ENCODE measurements at places on chromosomes 11 and 22.

DNA sequence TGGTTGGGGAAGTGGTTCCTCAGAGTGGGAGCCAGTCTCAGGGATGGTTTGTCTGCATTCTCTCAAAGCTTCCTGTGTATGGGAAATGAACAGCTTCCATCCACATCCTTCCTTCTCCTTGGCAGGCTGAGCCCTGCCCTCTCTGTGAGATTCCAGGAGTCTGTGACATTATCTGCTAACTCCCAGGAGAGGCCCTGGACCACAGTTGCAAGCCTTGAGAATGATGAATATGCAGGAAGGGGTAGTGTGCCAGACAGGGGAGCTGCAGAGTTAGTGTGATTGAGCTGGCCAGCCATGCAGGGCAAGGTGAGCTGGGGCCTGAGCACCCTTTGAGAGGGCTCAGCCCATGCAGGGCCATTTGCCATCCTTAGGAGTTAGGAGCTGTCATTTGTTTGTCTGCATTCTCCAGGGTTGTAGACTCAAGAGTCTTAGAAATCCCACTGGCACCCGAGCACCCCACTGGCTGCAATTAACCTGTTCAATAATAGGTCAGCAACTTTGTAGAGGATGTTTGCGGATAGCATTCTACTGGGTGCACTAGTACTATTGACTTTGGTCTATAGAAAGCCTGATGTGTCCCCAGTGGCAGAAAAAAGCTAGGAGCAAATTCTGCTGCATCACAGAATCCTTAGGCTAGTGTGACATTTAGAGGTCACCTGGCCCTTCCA lies 299.0 kb upstream of the CADM1 start:
- DNase-seq: no peak

- no peak for DNase-seq
Measured at GRCh38 chr11:66479394-66480116, 679 bp upstream of the DPP3 start.

- DNase-seq: peak; percentile 52
Measured at GRCh38 chr11:107799218-107799859, 59.2 kb downstream of the SLC35F2 start.

GRCh38 chr22:44328326-44328725 lies 15.6 kb upstream of the SHISAL1 start:
- no peak for DNase-seq

DNA sequence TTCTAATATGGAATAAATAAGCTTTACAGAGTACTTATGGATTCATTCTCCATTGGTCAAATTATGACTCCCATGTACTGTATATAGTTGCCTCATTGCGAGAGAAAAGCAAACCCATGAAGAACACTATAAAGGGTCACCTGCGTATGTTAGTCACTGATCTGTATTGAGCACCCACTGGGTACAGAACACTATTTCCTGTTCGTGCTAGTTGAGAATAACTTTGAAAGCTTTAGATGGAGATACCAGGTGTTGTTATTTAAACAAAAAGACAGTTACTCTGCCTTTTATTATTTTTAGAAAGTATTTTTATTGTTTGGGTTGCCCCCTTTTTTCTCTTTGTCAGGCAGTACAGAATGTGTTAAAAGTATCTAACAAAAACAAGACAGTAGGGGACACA lies 79.9 kb downstream of the DEUP1 start:
- no peak for DNase-seq

GRCh38 chr11:29507376-29507775 lies 509.5 kb downstream of the KCNA4 start:
- no peak for DNase-seq

- no peak for DNase-seq
Measured at GRCh38 chr11:119441898-119442243, 18.9 kb upstream of the THY1 start.

- no peak for DNase-seq
Measured at GRCh38 chr11:69071086-69071800, 22.5 kb downstream of the TPCN2 start.

GRCh38 chr11:73154178-73154577 lies 12.1 kb upstream of the FCHSD2 start:
- no peak for DNase-seq

- peak; percentile 62 for DNase-seq
Measured at GRCh38 chr11:68038718-68039525, at the start of gene TCIRG1. Gene TCIRG1, plus strand, starts transcription at chr11:68039025. Its CDS starts 2,247 bp downstream, at chr11:68041272.

Data from activated T-cell treated with anti-CD3 and anti-CD28 coated beads for 24 hours (primary cell).